Posterior cingulate gyrus (tissue), 11 donors: ENCODE measurements at places on chromosomes 1 and 21.

- no peak for DNase-seq
Measured at GRCh38 chr1:113887402-113888175, at the start of gene BCL2L15. BCL2L15 (minus strand) TSS chr1:113887581; CDS start chr1:113887375, 206 bp downstream.

DNA sequence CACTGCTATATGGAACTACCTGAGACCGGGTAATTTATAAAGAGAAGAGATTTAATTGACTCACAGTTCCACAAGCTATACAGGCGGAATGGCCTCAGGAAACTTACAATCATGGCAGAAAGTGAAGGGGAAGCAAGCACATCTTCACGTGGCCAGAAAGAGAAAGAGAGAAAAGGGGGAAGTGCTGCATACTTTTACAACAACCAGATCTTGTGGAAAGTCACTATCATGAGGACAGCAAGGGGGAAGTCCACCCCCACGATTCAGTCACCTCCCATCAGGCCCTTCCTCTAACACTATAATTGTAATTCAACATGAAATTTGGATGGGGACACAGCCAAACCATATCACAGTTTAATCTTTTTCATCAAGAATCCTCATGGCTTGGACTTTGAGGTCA is 339.2 kb upstream of the AJAP1 start:
- DNase-seq: no peak

- no peak for DNase-seq
Measured at GRCh38 chr1:50208315-50208714, 99.6 kb downstream of the ELAVL4 start.

DNA sequence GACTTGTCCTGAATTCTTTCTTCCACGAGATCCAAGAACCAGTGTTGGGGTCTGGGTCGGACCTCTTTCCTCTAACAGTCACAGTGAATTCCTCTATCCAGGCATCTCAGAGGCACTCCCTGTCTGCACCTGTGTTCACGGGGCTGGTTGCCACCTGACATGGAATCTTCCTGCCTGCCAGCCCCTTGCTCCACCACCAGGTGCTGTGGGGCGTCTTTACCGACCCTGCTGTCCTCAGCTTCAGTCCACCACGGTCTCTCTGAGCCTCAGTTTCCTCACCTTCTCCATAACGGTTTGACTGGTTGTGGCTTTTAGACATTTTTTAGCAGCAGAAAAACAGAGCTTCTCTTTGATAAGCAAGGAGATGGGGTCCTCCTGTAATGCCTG is 62.7 kb downstream of the SDC3 start:
- no peak for DNase-seq

DNA sequence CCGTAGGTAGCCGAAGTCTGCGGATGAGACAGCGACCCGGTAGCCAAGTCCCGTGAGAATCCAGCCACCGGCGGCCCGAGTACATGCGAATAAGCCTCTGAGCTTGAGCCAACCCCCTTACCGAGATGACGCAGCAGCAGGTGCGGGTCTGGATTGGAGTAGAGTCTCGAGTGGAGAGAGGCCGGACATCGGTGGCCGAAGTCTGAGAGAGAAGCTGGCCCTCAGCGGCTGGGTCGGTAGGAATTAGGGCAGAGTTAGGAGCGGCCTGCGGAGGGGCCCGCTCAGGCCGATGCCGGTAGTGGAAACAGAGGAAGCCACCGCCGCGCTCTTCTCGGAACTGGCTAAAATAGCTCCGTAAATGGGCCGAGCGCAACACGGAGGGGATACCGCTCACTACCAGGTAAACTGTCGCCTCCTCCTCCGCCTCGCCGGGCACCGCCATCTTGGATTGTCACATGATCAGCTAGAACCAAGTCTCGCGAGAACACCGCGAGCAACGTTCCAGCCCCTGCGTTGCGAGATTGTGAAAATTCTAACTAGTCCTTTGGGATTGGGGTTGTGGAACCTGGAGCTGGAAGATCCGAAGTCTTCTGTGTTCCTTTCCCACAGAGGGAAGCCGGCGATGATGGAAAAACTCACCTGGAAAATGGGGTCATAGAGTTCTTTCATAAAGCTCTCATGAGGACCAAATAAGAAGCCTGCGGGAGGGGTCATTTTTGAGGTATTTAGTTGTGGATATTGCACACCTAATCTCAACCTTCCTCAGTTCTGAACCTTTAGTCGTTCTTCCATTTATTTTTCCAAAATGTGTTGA is at the start of gene GPATCH3:
TSS of gene GPATCH3 (minus strand) at position 467 of the 814 bp plus-strand sequence. CDS start at position 442, 25 bp downstream.
- DNase-seq: peak; percentile 89

GRCh38 chr1:116820369-116820768 is 66.1 kb downstream of the CD2 start:
- DNase-seq: peak; percentile 88

DNA sequence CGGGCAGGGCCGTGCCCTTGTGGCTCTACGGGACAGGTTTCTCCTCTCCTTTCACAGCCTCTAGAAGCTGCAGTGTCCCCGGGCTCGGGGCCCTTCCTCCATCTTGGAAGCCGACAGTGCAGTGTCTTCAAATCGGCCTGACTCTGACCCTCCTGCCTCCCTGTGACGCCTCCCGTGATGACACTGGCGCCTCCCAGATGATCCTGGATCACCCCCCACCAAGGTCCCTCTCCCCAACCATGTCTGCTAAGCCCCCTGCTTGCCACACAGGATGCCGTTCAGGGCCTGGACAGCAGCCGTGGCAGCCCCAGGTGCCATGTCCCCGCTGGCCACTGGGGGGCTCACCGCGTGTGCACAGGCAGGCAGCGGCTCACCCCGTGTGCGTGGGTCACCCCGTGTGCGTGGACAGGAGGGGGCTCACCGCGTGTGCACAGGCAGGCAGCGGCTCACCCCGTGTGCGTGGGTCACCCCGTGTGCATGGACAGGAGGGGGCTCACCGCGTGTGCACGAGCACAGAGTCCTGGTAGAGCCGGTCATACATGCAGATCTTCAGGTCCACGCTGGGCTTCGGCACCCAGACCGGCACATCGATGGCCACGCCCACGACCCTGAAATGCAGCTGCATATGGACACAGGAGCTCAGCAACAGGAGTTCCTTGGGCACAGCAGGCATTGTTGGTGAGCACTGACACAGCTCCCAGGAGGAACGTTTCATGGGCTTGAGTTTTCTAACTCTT is 24.9 kb upstream of the TMEM52 start:
- DNase-seq: peak; percentile 67

DNA sequence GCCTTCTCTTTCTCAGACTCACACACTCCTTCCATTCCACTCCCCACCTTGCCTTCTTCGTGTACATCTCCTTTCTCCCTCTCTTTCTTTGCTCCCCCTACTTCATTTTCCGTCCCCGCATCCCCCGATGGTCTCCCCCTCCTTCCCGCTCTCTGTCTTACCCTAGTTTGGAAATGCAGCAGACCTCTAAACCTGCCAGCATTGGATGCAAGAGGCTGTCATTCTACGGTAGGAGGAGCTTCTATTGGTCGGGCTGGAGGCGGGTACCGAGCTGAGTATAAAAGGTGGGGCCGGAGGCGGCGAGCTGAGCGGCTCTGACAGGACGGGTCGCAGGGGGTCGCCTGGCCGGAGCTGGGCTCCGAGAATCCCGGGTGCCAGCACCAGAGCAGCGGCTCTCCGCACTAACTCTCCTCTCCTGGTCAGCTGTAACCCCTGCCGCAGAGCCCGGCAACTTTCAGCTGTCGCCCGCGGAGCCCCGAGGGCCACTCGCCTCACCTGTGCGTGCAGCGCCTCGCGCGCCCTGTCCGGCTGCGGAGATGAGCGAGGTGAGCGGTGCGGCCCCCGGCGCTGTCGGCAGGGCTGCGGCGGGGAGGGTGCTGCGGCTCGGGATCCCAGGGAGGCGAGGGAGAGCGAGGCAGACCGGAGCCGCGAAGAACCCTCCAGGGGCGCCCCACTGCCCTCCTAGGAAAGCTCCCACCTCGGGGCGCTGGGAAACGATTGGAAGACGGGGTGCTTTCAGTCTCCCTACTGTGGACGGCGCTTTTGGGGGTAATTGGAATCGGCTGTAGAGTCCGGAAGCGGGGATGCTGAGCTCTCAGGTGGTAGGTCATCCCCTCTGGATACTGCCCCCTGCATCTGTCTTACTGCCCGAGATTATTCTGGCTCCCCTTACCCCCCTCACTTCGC is at the start of gene PCP4L1:
TSS of gene PCP4L1 (plus strand) at position 307 of the 906 bp plus-strand sequence. CDS start at position 537, 230 bp downstream.
- peak; percentile 66 for DNase-seq
